Suprapubic skin (tissue), 4 donors: ENCODE measurements at places on chromosomes 13 and 19.

GRCh38 chr13:24365191-24365590 is 55.8 kb downstream of the C1QTNF9 start:
- H3K27ac ChIP-seq: no peak overlapping the region
- no peak overlapping the region for H3K4me3 ChIP-seq
- peaks cover 3% of the 10 kb centered on the region for H3K27me3 ChIP-seq
- no peaks in the 10 kb centered on the region for H3K4me1 ChIP-seq
- H3K36me3 ChIP-seq: no peaks in the 10 kb centered on the region
- no peak for DNase-seq

DNA sequence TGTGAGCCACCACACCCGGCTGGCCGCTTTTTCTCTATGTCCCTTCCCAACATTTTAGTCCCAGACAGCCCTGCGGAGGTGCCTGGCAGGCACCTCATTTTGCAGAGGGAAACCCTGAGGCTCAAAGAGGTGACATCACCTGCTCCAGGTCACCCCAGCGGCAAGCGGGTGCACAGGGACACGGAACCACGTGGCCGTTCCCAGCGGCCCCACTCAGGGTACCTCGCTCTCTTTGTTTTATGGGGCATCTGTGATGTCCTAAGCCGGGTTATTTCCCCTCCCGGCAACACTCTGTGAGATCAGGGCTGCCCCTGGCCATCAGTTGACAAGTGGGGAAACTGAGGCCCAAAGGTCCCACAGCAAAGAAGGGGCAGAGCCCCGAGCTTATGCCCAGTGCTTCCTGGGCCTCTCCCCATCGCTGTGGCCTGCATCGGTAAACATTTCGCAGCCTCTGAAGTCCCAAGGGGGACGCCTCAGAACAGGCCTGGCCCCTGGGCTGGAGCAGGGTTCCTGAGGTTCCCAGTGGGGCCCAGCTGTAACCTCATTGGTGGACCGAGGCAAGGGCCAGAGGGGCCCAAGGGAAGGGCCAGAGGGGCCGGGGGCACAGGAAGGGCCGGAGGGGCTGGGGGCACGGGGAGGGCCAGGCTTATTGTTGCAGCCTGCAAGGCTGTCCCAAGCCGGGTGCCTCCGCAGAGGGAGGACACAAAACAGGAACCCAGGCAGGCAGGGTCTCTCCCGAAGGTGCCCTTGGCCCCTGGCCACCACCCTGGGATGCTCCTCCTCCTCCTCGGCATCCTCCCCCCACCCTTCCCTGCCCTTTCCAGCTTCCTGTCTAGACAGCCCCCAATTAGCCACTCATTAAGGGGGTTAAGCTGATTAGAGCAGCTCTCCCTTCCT is 39.0 kb downstream of the SMIM24 start:
- H3K4me3 ChIP-seq: no peak overlapping the region
- no peak for DNase-seq
- no peaks in the 10 kb centered on the region for H3K27me3 ChIP-seq

- H3K36me3 ChIP-seq: no peaks in the 10 kb centered on the region
- peaks cover 8% of the 10 kb centered on the region for H3K4me1 ChIP-seq
- peak overlapping the region; percentile 38 for H3K4me3 ChIP-seq
- H3K27me3 ChIP-seq: no peaks in the 10 kb centered on the region
- DNase-seq: no peak
Observed at GRCh38 chr19:2561895-2562294, 86.0 kb downstream of the GADD45B start.

- H3K27me3 ChIP-seq: no peaks in the 10 kb centered on the region
- no peaks in the 10 kb centered on the region for H3K4me1 ChIP-seq
- H3K27ac ChIP-seq: no peak overlapping the region
Observed at GRCh38 chr13:109172136-109172535, 542.7 kb downstream of the MYO16 start.

- peaks cover 18% of the 10 kb centered on the region for H3K36me3 ChIP-seq
- H3K27ac ChIP-seq: peak overlapping the region; percentile 45
- H3K4me3 ChIP-seq: peak overlapping the region; percentile 38
Observed at GRCh38 chr19:574658-575526, 2.5 kb downstream of the BSG start.

- no peak within 1 kb of the TSS for H3K27ac ChIP-seq
- H3K4me1 ChIP-seq: peaks cover 19% of the 10 kb centered on the region
- H3K36me3 ChIP-seq: peaks cover 3% of the 10 kb centered on the region
- DNase-seq: no peak
Observed at GRCh38 chr19:46022431-46023310, at the start of gene PGLYRP1. Gene PGLYRP1, minus strand, starts transcription at chr19:46023053. Its CDS starts 32 bp downstream, at chr19:46023021.

DNA sequence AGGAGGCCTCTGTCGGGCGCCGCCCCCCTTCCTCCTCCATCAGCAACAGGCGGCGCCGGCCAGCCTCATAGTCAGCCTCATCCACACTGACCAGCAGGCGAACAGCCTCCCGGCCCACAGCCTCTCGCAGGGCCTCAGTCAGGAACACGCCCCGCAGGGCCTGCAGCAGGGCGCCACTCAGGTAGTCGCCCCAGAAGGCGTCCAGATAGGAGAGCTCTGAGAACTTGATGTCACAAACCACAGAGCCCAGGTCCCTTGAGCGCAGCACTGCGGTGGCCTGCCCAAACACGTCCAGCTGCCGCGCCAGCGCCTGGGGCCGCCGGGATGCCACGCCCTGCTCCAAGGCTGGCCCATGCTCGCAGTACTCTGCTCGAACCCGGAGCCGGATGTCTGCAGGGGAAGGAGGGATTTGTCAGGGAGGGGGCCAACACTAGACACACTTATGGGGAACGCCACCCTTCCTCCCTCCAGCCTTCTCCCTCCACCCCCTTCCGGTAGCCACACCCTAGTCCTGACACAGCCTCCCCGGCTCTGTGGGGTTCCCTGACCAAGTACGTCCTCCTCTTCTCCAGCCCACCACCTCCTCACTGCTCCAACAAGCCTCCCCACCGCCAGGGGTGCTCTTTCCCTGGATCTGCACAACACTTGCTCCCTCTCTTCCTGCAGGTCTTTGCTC is 17.9 kb downstream of the DEDD2 start:
- no peak for DNase-seq
- H3K4me3 ChIP-seq: peak overlapping the region; percentile 9
- H3K4me1 ChIP-seq: peaks cover 52% of the 10 kb centered on the region
- peak overlapping the region; percentile 24 for H3K27ac ChIP-seq

- peaks cover 13% of the 10 kb centered on the region for H3K4me1 ChIP-seq
- no peaks in the 10 kb centered on the region for H3K36me3 ChIP-seq
- peak overlapping the region; percentile 81 for H3K27ac ChIP-seq
- H3K27me3 ChIP-seq: no peaks in the 10 kb centered on the region
- DNase-seq: no peak
Observed at GRCh38 chr19:56837492-56838023, 3.0 kb downstream of the PEG3 start.

- H3K4me1 ChIP-seq: peaks cover 13% of the 10 kb centered on the region
- no peaks in the 10 kb centered on the region for H3K36me3 ChIP-seq
- peak overlapping the region; percentile 53 for H3K4me3 ChIP-seq
- peaks cover 55% of the 10 kb centered on the region for H3K27me3 ChIP-seq
- H3K27ac ChIP-seq: no peak overlapping the region
Observed at GRCh38 chr19:3785451-3785937, 687 bp downstream of the MATK start.
